Mesothelial cell of epicardium (in vitro differentiated cells): ENCODE measurements at places on chromosomes 6 and 20. TPM values are rescaled to one million over a fixed set of nuclear protein-coding genes. Genes with fewer than 3 reads are reported as not detected.

- no peak overlapping the region for H3K27ac ChIP-seq
- no peaks in the 10 kb centered on the region for H3K36me3 ChIP-seq
- H3K27me3 ChIP-seq = peaks cover 68% of the 10 kb centered on the region
- H3K4me1 ChIP-seq = no peaks in the 10 kb centered on the region
These were observed 63.5 kb upstream of the BHLHE23 start for GRCh38 chr20:63070301-63070625.

- peaks cover 24% of the 10 kb centered on the region for H3K4me1 ChIP-seq
- DNase-seq = no peak
- peak overlapping the region; percentile 92 for H3K27ac ChIP-seq
- H3K36me3 ChIP-seq = peaks cover 17% of the 10 kb centered on the region
- no peak overlapping the region for H3K4me3 ChIP-seq
These were observed 48.2 kb upstream of the LRRC1 start for GRCh38 chr6:53746442-53747103.

Gene GCNT2
- 29.3 to 35.0 TPM (median 32.2 TPM) in 3 replicates for total RNA-seq

DNA sequence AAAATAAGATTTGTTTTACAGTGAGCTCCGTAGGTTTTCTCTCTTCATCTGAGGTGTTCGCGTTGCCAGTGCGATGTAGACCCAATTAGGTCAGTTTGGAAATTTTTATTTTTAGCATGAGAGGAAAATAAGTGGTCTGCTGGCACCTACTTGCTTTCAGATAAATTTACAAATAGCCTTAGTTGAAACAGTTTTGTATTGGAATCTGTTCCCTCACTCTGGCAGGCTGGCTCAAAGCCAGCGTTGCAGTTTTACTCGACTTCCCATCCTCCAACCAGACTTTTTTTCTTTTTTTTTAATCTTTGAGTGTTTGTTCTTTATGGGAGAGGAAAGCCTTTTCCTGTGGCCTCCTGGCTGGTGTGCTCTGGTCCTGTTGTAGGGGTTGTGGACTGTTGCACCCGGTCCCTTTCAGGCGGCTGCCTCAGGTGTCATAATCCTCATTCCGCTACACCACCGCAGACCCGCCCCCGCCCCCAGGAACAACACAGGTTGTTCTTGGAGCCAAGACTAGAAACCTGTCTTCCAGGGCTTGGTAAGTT is 46.7 kb downstream of the TIAM2 start:
- H3K36me3 ChIP-seq = no peaks in the 10 kb centered on the region
- DNase-seq = no peak
- peaks cover 12% of the 10 kb centered on the region for H3K4me1 ChIP-seq

- peak overlapping the region; percentile 75 for H3K27ac ChIP-seq
- peaks cover 24% of the 10 kb centered on the region for H3K4me1 ChIP-seq
- no peaks in the 10 kb centered on the region for H3K27me3 ChIP-seq
These were observed 6.9 kb upstream of the CITED2 start for GRCh38 chr6:139381216-139381865.

Gene MLN
- total RNA-seq = not detected in 3 replicates

Gene C20orf141
- total RNA-seq = not detected in 3 replicates

Gene LAMA4
- total RNA-seq = 41.5 to 49.4 TPM (median 46.4 TPM) in 3 replicates

GRCh38 chr20:35008411-35009342 is 53.0 kb downstream of the MYH7B start:
- H3K36me3 ChIP-seq = peaks cover 41% of the 10 kb centered on the region
- H3K27me3 ChIP-seq = no peaks in the 10 kb centered on the region
- no peak overlapping the region for H3K27ac ChIP-seq
- H3K4me1 ChIP-seq = no peaks in the 10 kb centered on the region
- DNase-seq = no peak

Gene SYCP2
- 1.8 to 2.8 TPM (median 2.3 TPM) in 3 replicates for total RNA-seq

- H3K4me3 ChIP-seq = no peak overlapping the region
- no peak for DNase-seq
- no peaks in the 10 kb centered on the region for H3K36me3 ChIP-seq
- H3K4me1 ChIP-seq = peaks cover 11% of the 10 kb centered on the region
- H3K27me3 ChIP-seq = peaks cover 24% of the 10 kb centered on the region
- H3K27ac ChIP-seq = no peak overlapping the region
These were observed 162.2 kb downstream of the NKAIN2 start for GRCh38 chr6:123965894-123966293.

DNA sequence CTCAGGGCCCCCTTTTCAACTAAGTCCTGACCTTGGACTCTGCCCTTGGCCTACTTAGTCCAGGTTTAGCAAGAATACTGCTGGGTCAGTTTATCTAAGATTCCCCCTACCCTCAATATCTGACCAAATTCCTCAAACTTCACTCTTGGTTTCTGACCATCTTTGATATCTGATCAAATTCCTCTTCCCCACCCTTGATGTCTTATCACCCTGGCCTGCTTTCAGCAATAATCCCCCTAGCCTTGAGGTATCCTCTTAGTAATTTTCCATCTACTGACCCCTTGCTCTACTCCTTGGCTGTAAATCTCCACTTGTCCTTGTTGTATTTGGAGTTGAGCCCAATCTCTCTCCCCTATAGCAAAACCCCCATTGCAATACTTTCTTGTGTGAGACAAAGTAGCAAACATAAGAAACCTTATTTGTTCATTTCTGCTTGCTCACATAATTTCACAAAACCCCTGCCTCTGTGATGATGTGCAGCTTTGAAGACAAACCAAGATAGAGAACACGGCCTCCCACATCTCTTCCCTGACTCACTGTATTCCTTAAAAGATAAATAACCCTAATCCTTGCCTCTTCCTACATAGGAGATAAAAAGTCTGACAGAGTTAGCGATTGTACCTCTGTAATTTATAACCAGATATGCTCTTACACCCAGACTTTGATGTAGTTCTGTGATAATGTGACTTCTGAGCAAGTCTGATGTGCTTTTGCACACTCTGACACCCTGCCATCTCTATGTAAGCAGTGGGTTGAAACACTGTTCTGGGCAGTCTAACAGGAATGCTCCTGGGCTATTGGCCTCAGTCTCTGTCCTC is 13.8 kb upstream of the IYD start:
- peaks cover 17% of the 10 kb centered on the region for H3K27me3 ChIP-seq
- H3K27ac ChIP-seq = peak overlapping the region; percentile 5
- DNase-seq = no peak

- DNase-seq = no peak
- peaks cover 12% of the 10 kb centered on the region for H3K27me3 ChIP-seq
- H3K4me3 ChIP-seq = no peak overlapping the region
- no peak overlapping the region for H3K27ac ChIP-seq
These were observed 9.0 kb downstream of the OR2B6 start for GRCh38 chr6:27966044-27966443.

Gene CDSN
- total RNA-seq = not detected in 3 replicates

Gene CLVS2
- total RNA-seq = 0.11 to 0.27 TPM (median 0.24 TPM) in 3 replicates

Gene SIRPB1
- 0.43 to 0.93 TPM (median 0.54 TPM) in 3 replicates for total RNA-seq

Gene RIMS4
- total RNA-seq = 1.3 to 2.2 TPM (median 1.6 TPM) in 3 replicates

- H3K27me3 ChIP-seq = no peaks in the 10 kb centered on the region
- no peak for DNase-seq
- H3K4me1 ChIP-seq = peaks cover 42% of the 10 kb centered on the region
- H3K36me3 ChIP-seq = no peaks in the 10 kb centered on the region
- peak overlapping the region; percentile 11 for H3K4me3 ChIP-seq
- H3K27ac ChIP-seq = peak overlapping the region; percentile 65
These were observed 6.5 kb upstream of the RBBP8NL start for GRCh38 chr20:62433658-62434497.

DNA sequence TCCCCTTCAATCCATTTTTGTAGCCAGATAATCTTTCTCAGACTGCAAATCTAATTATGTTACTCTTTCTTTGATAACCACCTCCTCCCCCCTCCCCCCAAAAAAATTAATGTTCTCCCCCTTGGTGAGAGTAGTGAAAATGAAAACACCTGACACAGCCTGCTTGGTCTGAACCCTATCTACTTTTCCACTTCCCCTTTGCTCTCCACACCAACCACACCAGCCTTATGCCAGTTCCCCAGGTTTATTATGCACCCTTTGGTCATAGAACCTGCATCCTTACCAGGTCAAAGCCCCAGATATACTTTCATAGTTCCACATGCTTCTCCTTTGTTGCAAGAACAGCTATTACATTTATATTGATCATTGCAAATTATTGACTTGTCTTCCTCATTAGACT is 19.4 kb downstream of the PFDN4 start:
- no peaks in the 10 kb centered on the region for H3K36me3 ChIP-seq
- no peak overlapping the region for H3K4me3 ChIP-seq
- H3K27me3 ChIP-seq = no peaks in the 10 kb centered on the region
- no peak for DNase-seq
- H3K27ac ChIP-seq = no peak overlapping the region
- no peaks in the 10 kb centered on the region for H3K4me1 ChIP-seq

- no peak overlapping the region for H3K27ac ChIP-seq
- no peaks in the 10 kb centered on the region for H3K4me1 ChIP-seq
- peaks cover 21% of the 10 kb centered on the region for H3K27me3 ChIP-seq
These were observed 15.5 kb upstream of the TMEM181 start for GRCh38 chr6:158544428-158544827.

Gene DNAH8
- 0.02 to 0.25 TPM in 2 of 3 replicates, not detected in the other for total RNA-seq

Gene CAP2
- 14.1 to 15.6 TPM (median 15.0 TPM) in 3 replicates for total RNA-seq

Gene DHX35
- total RNA-seq = 15.2 to 16.7 TPM (median 15.9 TPM) in 3 replicates

Gene DNAAF9
- total RNA-seq = 18.0 to 20.3 TPM (median 20.2 TPM) in 3 replicates

- H3K4me3 ChIP-seq = no peak overlapping the region
- H3K27me3 ChIP-seq = no peaks in the 10 kb centered on the region
- DNase-seq = no peak
These were observed 8.9 kb upstream of the CDK5RAP1 start for GRCh38 chr20:33410081-33410742.

- H3K36me3 ChIP-seq = no peaks in the 10 kb centered on the region
- H3K4me1 ChIP-seq = peaks cover 11% of the 10 kb centered on the region
- H3K27me3 ChIP-seq = no peaks in the 10 kb centered on the region
- H3K4me3 ChIP-seq = no peak overlapping the region
- no peak overlapping the region for H3K27ac ChIP-seq
These were observed 46.1 kb upstream of the CCN6 start for GRCh38 chr6:112007805-112008204.

Gene PTK7
- total RNA-seq = 303 to 313 TPM (median 308 TPM) in 3 replicates

Gene C20orf96
- 52.3 to 58.1 TPM (median 52.8 TPM) in 3 replicates for total RNA-seq

DNA sequence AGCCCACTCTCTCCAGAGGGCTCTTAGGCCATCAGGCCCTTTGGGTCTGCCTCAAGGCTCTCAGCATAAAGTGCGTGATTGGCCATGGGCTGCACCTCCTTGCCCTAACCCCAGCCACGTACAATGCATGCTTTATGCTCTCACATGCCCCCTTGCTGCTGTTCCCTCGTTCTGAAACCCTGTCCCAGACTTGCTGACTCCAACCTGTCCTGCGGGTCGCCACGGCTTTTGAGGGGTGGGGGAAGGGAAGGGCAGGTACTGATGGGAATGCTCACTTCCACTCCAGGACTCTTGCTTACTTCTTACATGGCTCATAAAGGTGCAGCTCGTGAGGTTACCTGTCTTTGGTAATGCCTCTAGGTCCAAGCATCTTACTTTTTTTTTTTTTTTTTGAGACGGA is 6.0 kb downstream of the ARMC12 start:
- H3K27ac ChIP-seq = no peak overlapping the region
- H3K27me3 ChIP-seq = no peaks in the 10 kb centered on the region
- no peak for DNase-seq
- peaks cover 19% of the 10 kb centered on the region for H3K4me1 ChIP-seq
- H3K4me3 ChIP-seq = no peak overlapping the region

Gene RSPO4
- 7.5 to 9.5 TPM (median 8.9 TPM) in 3 replicates for total RNA-seq

- H3K27ac ChIP-seq = no peak overlapping the region
- DNase-seq = no peak
- H3K36me3 ChIP-seq = peaks cover 13% of the 10 kb centered on the region
These were observed 670 bp upstream of the COL11A2 start for GRCh38 chr6:33192671-33193602.

Gene DSN1
- total RNA-seq = 12.2 to 15.1 TPM (median 13.7 TPM) in 3 replicates

Gene GUCA1A
- total RNA-seq = 0.91 to 1.3 TPM (median 0.92 TPM) in 3 replicates

Gene AAR2
- 30.4 to 31.3 TPM (median 30.6 TPM) in 3 replicates for total RNA-seq

GRCh38 chr6:26222571-26222970 is 135.3 kb downstream of the HFE start:
- no peak overlapping the region for H3K27ac ChIP-seq
- H3K27me3 ChIP-seq = no peaks in the 10 kb centered on the region
- H3K4me3 ChIP-seq = no peak overlapping the region
- H3K4me1 ChIP-seq = peaks cover 30% of the 10 kb centered on the region
- no peaks in the 10 kb centered on the region for H3K36me3 ChIP-seq
- DNase-seq = no peak

DNA sequence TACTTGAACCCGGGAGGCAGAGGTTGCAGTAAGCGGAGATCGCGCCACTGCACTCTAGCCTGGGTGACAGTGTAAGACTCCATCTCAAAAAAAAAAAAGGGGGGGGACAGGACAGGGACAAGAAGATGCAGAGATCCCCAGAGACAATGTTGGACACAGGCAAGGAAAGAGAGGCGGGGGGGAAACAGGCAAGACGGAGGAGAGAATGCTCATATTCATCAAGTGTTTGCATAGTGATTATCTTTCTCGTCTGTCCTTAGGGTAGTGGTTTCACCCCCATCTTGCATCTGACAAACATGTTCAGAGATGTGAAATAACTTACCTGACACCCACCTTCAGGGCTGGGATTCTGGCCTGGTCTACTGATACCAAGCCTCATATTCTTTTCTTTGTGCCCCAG is 29.0 kb downstream of the CHMP4B start:
- H3K4me1 ChIP-seq = peaks cover 66% of the 10 kb centered on the region
- no peak overlapping the region for H3K27ac ChIP-seq
- peaks cover 10% of the 10 kb centered on the region for H3K36me3 ChIP-seq
- H3K27me3 ChIP-seq = no peaks in the 10 kb centered on the region
- DNase-seq = no peak

DNA sequence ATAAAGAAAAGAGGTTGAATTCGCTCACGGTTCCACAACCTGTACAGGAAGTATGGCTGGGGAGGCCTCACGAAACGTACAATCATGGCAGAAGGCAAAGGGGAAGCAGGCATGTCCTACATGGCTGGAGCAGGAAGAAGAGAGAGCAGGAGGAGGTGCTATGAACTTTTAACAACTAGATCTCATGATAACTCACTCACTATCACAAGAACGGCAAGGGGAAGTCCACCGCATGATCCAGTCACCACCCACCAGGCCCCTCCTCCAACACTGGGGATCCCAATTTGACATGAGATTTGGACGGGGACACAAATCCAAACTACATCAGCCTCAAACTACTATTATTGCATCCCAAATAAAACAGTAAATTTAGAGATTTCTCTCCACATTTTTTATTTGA is 53.6 kb upstream of the CST7 start:
- no peak overlapping the region for H3K27ac ChIP-seq
- no peak for DNase-seq
- H3K4me1 ChIP-seq = no peaks in the 10 kb centered on the region
- H3K27me3 ChIP-seq = no peaks in the 10 kb centered on the region

- no peak overlapping the region for H3K4me3 ChIP-seq
- peaks cover 39% of the 10 kb centered on the region for H3K4me1 ChIP-seq
- H3K27me3 ChIP-seq = peaks cover 6% of the 10 kb centered on the region
- peak overlapping the region; percentile 25 for H3K27ac ChIP-seq
- no peaks in the 10 kb centered on the region for H3K36me3 ChIP-seq
These were observed 23.1 kb upstream of the BMP7 start for GRCh38 chr20:57289391-57290177.

Gene HSPA1B
- total RNA-seq = 105 to 109 TPM (median 108 TPM) in 3 replicates

DNA sequence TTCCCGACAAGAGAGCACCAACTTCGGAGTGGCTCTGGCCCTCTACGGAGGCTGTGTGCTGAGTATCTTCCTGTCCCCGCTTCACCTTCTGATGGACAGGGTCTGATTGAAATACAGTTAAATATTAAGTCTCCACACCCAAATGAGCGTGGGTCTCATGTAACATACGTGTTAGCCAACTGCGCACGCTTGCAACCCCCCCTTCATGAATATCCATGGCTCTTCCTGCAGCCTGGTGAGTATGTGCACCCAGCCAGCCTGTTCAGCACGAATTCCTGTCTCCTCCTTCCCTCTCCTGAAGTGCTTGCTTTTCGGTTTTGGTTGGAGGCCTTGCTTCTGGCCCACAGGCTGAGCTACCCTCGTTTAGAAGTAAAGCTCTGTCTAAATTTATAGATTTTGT is 102.9 kb upstream of the FRMD1 start:
- H3K27ac ChIP-seq = no peak overlapping the region
- DNase-seq = no peak
- no peaks in the 10 kb centered on the region for H3K36me3 ChIP-seq
- H3K4me1 ChIP-seq = peaks cover 8% of the 10 kb centered on the region
- H3K27me3 ChIP-seq = peaks cover 2% of the 10 kb centered on the region
